ENCODE measurements at places on chromosomes 11 and 22.

GRCh38 chr11:62487738-62488551 is 58.7 kb downstream of the AHNAK start:
- H3K4me3 ChIP-seq, result no peak overlapping the region
- DNase-seq, result no peak
- no peak overlapping the region for H3K27ac ChIP-seq
- H3K36me3 ChIP-seq, result no peaks in the 10 kb centered on the region
- H3K27me3 ChIP-seq, result no peaks in the 10 kb centered on the region

- peaks cover 33% of the 10 kb centered on the region for H3K4me1 ChIP-seq
- no peak for DNase-seq
- no peak overlapping the region for H3K27ac ChIP-seq
- H3K4me3 ChIP-seq, result no peak overlapping the region
- no peaks in the 10 kb centered on the region for H3K36me3 ChIP-seq
Measured at GRCh38 chr11:17272801-17273200, 3.7 kb upstream of the NUCB2 start.

GRCh38 chr11:95586155-95586554 is 203.4 kb downstream of the FAM76B start:
- H3K27me3 ChIP-seq, result no peaks in the 10 kb centered on the region
- H3K36me3 ChIP-seq, result no peaks in the 10 kb centered on the region
- DNase-seq, result no peak
- H3K4me3 ChIP-seq, result no peak overlapping the region
- H3K4me1 ChIP-seq, result no peaks in the 10 kb centered on the region

GRCh38 chr22:26457661-26458272 is 25.8 kb downstream of the HPS4 start:
- H3K27ac ChIP-seq, result no peak overlapping the region
- no peaks in the 10 kb centered on the region for H3K27me3 ChIP-seq
- H3K4me1 ChIP-seq, result no peaks in the 10 kb centered on the region
- DNase-seq, result no peak
- peaks cover 41% of the 10 kb centered on the region for H3K36me3 ChIP-seq
- H3K4me3 ChIP-seq, result no peak overlapping the region

DNA sequence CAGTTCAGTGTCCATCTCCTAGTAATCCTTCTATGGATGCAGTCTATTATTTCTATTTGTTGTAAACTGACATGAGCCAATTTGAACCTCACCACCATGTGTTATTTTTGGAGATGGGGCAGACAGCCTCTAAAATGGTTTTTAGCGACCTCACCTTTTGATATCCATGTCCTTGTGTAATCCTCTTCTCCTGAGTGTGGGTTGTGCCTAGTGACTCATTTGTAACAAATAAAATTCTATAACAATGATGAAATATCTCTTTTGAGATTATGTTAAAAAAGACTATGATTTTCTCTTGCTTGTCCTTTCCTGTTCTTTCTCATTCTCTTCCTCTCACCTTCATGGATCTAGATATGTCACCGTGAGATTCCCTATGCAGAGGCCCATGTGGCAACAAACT is 554.6 kb upstream of the ANO3 start:
- H3K4me3 ChIP-seq, result no peak overlapping the region
- H3K36me3 ChIP-seq, result no peaks in the 10 kb centered on the region
- no peaks in the 10 kb centered on the region for H3K4me1 ChIP-seq
- no peaks in the 10 kb centered on the region for H3K27me3 ChIP-seq
- no peak for DNase-seq

GRCh38 chr11:59767225-59767611 is 12.0 kb downstream of the STX3 start:
- no peaks in the 10 kb centered on the region for H3K27me3 ChIP-seq
- no peak for DNase-seq
- peak overlapping the region; percentile 50 for H3K27ac ChIP-seq
- no peaks in the 10 kb centered on the region for H3K36me3 ChIP-seq
- no peak overlapping the region for H3K4me3 ChIP-seq

DNA sequence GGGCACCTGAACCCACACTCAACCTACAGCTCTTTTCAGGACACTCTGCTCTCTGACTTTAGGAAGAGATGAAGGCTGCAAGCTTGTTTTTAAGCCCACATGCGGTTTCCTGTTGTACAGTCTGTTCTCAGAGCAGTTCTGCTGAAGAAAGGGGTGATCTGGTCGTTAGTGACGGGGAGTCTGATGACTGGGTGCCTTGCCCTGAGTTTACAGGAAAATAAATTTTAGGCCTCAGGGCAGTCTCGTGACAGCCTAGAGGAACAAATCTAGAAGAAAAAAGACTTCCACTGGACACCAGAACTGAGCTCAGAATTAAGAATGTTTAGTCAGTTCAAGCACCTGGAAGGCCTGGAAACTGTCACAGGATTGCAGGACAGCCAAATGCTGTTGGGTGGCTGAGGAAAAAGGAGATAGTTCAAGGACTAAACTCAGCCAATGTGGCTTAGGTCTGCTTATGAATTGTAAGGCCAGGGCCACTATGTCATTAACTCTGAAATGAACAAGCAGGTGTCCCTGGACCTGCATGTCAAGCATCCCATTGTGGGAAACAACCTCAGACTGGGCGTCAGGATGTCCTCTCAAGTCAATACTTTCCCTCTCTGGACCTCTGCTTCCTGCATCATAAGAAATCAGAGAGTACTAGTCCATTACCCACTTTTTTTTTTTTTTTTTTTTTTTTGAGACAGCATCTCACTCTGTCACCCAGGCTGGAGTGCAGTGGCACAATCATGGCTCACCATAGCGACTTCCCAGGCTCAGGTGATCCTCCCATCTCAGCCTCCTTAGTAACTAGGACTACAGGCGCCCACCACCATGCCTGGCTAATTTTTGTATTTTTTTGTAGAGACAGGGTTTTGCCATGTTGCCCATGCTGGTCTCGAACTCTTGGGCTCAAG is 5.7 kb downstream of the PIK3IP1 start:
- H3K36me3 ChIP-seq, result peaks cover 50% of the 10 kb centered on the region
- no peak for DNase-seq

DNA sequence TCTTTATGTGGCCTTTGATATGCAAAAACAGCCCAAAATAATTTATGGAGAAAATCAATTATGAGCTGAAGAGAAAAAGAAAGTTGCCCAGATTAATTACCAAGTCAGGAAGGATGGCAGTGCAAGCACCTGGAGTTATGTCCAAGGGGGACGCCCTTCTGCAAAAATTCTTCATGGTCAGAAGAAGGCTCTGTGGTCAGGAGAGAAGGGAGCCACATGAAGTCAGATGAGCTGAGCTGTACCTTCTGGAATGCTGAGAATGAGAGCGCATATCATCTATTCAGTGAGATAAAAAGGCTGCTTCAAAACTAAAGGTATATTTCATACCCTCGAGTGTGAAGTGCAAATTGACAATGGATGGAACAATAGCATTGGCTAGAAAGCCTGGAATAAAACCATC is 607.4 kb downstream of the NTM start:
- no peak overlapping the region for H3K4me3 ChIP-seq
- DNase-seq, result no peak
- H3K27ac ChIP-seq, result no peak overlapping the region
- H3K27me3 ChIP-seq, result no peaks in the 10 kb centered on the region
- no peaks in the 10 kb centered on the region for H3K36me3 ChIP-seq

GRCh38 chr11:82406611-82407010 is 327.1 kb downstream of the FAM181B start:
- no peaks in the 10 kb centered on the region for H3K36me3 ChIP-seq
- no peaks in the 10 kb centered on the region for H3K4me1 ChIP-seq
- no peaks in the 10 kb centered on the region for H3K27me3 ChIP-seq

DNA sequence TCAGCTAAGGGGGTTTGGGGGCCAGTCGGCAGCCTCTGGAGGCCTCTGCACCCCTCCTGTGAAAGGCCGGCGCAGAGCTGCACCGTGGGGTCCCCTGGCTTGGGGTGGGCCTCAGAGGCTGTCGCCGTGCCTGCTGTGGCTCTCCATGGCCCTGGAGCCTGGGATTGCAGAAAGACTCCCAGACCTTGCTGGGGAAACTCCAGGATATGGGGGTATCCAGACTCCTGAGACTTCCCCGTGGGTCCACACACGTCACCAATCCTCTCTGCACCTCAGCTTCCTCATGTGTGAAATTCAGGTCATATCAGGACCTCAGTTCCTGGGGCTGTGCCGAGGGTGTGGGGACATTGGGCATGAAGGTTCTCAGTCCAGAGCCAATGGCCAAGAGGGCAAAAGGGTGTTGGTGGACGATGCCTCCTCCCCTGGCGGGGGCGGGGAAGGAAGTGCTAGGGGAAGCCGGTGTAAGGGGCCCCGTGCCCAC is 97.1 kb downstream of the KCNQ1 start:
- H3K4me3 ChIP-seq, result no peak overlapping the region
- no peak for DNase-seq
- peaks cover 21% of the 10 kb centered on the region for H3K36me3 ChIP-seq
- H3K27me3 ChIP-seq, result no peaks in the 10 kb centered on the region

- no peaks in the 10 kb centered on the region for H3K4me1 ChIP-seq
- H3K27ac ChIP-seq, result no peak overlapping the region
- H3K4me3 ChIP-seq, result no peak overlapping the region
- DNase-seq, result no peak
Measured at GRCh38 chr22:33896154-33896553, 24.1 kb downstream of the LARGE1 start.

DNA sequence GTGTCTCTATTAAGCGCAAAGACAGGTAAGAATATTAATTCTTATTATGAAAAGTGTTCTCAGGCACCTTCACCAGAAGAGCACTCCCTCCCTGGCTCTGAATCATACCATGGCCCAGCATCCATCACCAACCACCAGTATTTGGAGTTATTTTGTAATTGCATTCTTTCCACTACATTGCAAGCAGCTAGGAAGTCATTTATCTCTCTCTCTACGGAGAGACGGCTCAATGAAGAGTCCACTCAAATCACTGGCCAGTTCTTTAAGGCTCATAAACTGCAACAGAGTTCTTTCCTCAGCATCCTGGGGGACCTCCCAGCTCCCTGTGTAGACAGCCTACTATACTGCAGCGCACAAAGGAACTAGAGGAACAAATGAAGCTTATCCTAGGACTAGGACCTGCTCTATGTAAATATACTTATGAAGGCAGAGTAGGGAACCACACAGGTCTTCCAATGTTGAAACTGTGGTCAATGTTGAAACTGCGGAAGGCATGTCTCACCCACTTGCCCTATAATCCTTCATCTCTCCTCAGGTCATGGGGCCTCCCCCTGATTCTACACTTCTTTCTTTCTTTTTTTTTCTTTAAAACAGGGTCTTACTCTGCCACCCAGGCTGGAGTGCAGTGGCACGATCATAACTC is 63.4 kb downstream of the AAMDC start:
- no peaks in the 10 kb centered on the region for H3K4me1 ChIP-seq
- peaks cover 73% of the 10 kb centered on the region for H3K36me3 ChIP-seq
- DNase-seq, result no peak
- H3K4me3 ChIP-seq, result no peak overlapping the region

- no peak overlapping the region for H3K4me3 ChIP-seq
- no peaks in the 10 kb centered on the region for H3K27me3 ChIP-seq
- no peaks in the 10 kb centered on the region for H3K4me1 ChIP-seq
- DNase-seq, result no peak
Measured at GRCh38 chr11:91243051-91243450, 981.6 kb upstream of the FAT3 start.

- H3K4me1 ChIP-seq, result no peaks in the 10 kb centered on the region
- peaks cover 40% of the 10 kb centered on the region for H3K36me3 ChIP-seq
- no peaks in the 10 kb centered on the region for H3K27me3 ChIP-seq
Measured at GRCh38 chr11:72904016-72904415, 89.8 kb downstream of the ATG16L2 start.

- H3K4me1 ChIP-seq, result no peaks in the 10 kb centered on the region
- no peak overlapping the region for H3K27ac ChIP-seq
- H3K27me3 ChIP-seq, result no peaks in the 10 kb centered on the region
- H3K4me3 ChIP-seq, result no peak overlapping the region
- H3K36me3 ChIP-seq, result no peaks in the 10 kb centered on the region
Measured at GRCh38 chr11:88779577-88779976, 286.2 kb downstream of the GRM5 start.

- no peak for DNase-seq
- no peak overlapping the region for H3K4me3 ChIP-seq
- no peak overlapping the region for H3K27ac ChIP-seq
- no peaks in the 10 kb centered on the region for H3K4me1 ChIP-seq
Measured at GRCh38 chr11:33622186-33622585, 78.4 kb downstream of the C11orf91 start.

DNA sequence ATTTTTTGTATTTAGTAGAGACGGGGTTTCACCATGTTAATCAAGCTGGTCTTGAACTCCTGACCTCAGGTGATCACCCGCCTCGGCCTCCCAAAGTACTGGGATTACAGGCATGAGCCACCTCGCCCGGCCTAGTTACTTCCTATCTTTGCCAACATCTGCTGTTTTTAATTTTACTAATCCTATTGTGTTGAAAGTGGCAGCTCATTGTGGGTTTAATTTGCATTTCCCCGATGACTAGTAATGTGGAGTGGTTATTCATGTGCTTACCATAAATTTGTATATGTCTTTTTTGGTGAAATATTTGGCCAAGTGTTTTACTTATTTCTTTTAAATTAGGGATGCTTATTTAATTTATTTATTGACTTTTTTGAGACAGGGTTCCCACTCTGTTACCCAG is 74.2 kb upstream of the SLC25A18 start:
- H3K36me3 ChIP-seq, result no peaks in the 10 kb centered on the region
- no peak overlapping the region for H3K27ac ChIP-seq
- H3K4me3 ChIP-seq, result no peak overlapping the region
- DNase-seq, result no peak
- H3K4me1 ChIP-seq, result peaks cover 21% of the 10 kb centered on the region

DNA sequence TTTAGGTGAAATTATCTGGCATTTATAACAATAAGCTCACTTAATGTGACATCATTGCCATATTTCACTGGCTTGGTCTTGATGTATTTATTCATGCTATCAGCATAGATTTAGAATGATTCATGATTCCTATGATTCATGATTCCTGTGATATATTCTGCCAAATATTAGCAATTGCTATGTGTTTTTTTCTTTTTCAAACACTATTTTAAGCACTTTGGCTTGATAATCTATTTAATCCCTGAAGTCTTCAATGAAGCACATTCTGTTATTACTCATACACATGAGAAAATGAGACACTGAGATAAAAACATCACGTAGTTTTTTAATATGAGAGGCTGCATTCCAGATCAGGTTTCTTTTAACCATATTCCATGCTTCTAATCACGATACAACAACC is 78.5 kb downstream of the LUZP2 start:
- no peaks in the 10 kb centered on the region for H3K4me1 ChIP-seq
- no peak overlapping the region for H3K4me3 ChIP-seq
- no peaks in the 10 kb centered on the region for H3K36me3 ChIP-seq
- H3K27me3 ChIP-seq, result no peaks in the 10 kb centered on the region

- peak within 1 kb of the TSS; percentile 94 for H3K27ac ChIP-seq
- DNase-seq, result peak; percentile 51
- peaks cover 28% of the 10 kb centered on the region for H3K4me1 ChIP-seq
- H3K4me3 ChIP-seq, result peak within 1 kb of the TSS; percentile 98
Measured at GRCh38 chr11:13277768-13278608, at the start of gene BMAL1. BMAL1 (plus strand) TSS chr11:13277790; CDS start chr11:13354309, 76,519 bp downstream.

- H3K4me1 ChIP-seq, result no peaks in the 10 kb centered on the region
- no peaks in the 10 kb centered on the region for H3K27me3 ChIP-seq
- DNase-seq, result no peak
- H3K4me3 ChIP-seq, result no peak overlapping the region
- no peak overlapping the region for H3K27ac ChIP-seq
Measured at GRCh38 chr11:110470716-110471115, 41.0 kb downstream of the FDX1 start.
